BE2C (cell line): ENCODE measurements at places on chromosomes 7 and 10.

GRCh38 chr7:2109936-2110609 lies 122.7 kb downstream of the MAD1L1 start:
- DNase-seq = peak; percentile 40

DNA sequence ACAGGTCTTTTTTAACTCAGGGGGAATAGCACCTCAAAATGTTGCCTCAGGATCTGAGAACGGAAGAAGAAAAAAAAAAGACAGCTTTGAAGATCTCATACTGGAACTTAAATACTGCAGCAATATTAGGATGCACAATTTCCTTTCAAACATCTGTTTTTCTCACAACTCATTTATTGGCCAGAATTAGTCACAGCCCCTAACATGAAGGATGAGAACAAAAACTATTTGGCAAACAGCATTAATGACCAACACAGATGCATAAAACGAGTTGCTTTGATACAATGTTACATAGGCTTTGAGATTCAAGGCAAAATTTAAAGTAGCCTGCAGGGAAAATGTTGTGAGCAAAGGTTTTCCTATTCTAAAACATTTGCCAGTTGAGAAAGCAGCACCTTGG lies 36.5 kb downstream of the JMJD1C start:
- no peak for DNase-seq

DNA sequence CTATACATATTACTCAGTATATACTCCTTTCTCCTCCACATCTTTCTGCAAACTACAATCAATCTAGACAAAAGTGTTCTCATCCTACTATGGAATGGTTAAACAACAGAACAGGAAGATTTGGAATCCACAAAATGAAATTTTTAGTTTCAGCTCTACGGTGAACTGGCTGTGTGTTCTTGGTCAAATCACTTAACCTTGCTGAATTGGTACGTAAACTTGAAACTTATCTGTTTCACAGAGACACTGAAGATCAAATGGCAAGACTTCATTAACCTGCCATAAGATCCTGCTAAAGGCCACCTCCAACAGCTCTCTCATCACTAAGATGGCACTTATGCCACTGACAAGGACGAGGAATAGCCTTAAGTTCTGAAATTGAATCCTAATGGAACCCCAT lies 1.5 kb downstream of the NUDCD3 start:
- DNase-seq = no peak

DNA sequence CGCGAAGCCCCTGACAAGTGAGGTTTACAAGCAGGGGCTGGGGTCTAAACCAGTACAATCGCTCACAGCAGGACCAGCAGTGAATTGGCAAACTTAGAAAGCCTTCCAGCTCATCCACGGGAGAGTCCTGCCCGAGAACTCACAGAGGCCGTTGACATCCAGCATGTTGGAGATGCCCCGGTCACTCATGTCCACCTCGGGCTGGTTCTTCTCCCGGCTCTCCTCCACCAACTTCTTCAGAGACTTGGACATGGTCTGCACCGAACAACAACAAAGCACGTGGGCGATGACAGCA lies 447 bp downstream of the RSU1 start:
- no peak for DNase-seq

- peak; percentile 80 for DNase-seq
These were observed 91.0 kb downstream of the ALOX5 start for GRCh38 chr10:45464958-45465567.

GRCh38 chr7:114890561-114890960 lies 31.3 kb upstream of the MDFIC start:
- DNase-seq = no peak

DNA sequence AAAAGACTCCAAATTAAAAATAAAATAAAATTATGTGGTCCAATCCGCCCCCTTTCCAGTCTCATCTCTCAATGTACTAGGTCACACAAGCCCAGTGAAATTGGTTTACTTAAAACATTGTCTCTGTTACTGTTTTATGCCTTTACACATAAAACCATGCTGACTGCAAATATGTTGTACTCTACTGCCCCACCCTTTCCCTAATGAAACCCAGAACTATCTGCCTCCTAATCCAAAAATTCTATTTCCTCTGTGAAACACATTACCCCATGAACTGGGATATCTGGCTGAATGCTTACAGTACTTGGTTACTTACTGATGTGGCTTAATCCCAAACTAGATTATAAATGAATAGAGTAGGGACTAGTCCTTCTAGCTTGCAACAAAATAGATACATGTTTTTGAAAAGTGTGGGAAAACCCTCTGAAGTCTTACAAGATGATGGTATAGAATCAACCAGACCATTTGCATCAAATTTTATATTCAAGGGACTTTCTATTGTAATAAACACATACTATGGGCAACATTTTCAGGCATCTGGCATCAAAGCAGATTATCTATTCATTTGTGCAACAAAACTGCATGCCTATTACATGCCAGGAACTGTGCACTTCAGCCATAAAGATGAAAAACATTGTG lies 10.0 kb upstream of the KMT2E start:
- DNase-seq = no peak

DNA sequence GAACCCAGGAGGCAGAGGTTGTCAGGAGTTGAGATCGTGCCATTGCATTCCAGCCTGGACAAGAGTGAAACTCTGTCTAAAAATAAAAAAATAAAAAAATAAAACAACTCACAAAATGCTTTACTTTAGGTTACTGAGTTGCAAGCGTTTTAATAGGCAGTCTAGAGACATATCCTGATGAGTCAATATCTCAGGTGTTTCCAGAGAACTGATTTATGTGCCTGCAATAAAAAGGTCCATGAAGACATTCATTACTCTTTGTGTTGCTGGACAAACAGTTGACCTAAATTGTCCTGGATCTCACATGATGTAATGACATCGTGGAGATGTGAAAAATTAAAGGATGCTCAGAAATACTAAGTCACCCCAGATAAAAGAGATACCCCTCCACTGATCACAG lies 31.5 kb downstream of the CDNF start:
- DNase-seq = no peak

- DNase-seq = no peak
These were observed 391.1 kb downstream of the RPS24 start for GRCh38 chr10:78424723-78425122.

GRCh38 chr7:11557627-11558026 lies 274.4 kb downstream of the THSD7A start:
- DNase-seq = peak; percentile 20

GRCh38 chr10:88949912-88950837 lies 2.4 kb downstream of the ACTA2 start:
- DNase-seq = no peak

- no peak for DNase-seq
These were observed 24.0 kb downstream of the HOXA1 start for GRCh38 chr7:27071622-27072390.

- no peak for DNase-seq
These were observed 122.6 kb upstream of the PTER start for GRCh38 chr10:16314259-16314658.

DNA sequence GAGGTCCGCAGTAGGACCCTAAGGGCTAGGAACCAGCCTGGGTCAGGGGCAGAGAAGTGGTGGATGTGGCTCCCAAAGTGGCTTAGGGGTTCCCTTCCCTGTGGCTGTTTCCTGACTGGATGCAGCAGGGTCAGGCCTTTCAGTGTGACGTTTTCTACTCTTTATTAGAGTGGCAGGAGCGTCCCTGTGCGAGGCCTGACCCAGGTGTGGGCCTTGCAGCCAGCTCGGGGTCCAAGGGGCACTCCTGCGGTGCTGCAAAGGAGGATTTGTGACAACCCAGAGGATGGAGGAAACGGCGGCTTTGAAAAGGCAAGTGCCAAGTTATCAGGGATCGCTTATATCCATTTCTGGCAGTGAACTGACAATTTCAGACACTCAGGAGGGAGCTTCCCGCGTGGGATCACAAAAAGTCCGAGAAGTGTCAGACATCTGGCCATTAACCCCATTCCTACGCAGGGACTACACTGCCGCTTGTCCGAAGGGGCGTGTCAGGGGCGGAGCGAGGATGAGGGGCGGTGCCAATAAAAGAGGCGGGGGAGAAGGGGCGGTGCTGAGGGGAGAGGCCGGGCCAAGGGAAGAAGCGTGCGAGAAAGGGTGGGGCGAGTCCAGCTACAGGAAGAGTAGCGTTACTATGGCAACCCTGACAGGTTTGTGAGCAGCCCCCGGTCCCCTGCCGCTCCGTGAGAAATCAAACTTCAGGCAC lies 98.8 kb upstream of the ZNF722 start:
- DNase-seq = peak; percentile 51

- DNase-seq = no peak
These were observed 9.2 kb downstream of the TNPO3 start for GRCh38 chr7:129045682-129046081.

DNA sequence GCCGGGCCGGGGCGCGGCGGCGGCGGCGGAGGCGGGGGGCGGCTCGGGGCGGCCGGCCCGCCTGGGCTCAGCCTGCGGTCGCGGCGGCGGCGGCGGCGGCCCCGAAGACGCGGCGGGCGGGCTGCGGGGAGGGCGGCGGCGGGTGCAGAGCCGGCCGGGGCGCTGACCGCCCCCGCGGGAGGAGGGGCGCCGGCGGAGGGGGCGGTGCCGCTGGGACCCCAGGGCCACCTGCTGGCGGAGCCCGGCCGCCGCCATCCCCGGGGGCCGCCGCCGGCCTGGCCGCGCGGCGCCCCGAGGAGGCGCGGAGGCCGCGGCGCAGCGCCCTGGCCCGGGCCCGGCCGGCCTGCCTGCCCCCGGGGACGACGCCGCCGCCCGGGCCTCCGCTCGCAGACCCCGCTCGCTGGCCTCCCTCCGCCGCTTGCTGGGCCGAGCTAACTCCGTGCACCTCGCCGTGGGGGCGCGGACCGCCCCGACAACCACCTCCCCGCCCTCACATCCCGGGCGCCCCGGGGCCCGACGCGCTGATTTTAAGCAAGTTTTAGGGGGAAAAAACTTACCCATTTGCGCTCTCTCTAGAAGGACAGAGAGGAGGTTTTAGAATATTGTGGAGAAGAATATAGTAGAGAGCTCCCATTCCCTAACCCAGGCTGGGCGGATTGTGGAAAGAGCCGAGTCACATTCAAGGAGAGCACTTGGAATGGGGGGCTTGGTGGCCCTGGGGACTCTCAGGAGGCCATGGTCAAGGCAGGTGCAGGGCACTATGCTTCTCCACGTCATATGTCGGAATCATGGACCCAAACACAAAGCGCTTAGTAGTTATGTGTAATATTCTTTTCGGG lies at the start of gene BEND7:
TSS of gene BEND7 (minus strand) at position 140 of the 839 bp plus-strand sequence. CDS start 481 bp downstream, outside the sequence.
- DNase-seq = no peak

DNA sequence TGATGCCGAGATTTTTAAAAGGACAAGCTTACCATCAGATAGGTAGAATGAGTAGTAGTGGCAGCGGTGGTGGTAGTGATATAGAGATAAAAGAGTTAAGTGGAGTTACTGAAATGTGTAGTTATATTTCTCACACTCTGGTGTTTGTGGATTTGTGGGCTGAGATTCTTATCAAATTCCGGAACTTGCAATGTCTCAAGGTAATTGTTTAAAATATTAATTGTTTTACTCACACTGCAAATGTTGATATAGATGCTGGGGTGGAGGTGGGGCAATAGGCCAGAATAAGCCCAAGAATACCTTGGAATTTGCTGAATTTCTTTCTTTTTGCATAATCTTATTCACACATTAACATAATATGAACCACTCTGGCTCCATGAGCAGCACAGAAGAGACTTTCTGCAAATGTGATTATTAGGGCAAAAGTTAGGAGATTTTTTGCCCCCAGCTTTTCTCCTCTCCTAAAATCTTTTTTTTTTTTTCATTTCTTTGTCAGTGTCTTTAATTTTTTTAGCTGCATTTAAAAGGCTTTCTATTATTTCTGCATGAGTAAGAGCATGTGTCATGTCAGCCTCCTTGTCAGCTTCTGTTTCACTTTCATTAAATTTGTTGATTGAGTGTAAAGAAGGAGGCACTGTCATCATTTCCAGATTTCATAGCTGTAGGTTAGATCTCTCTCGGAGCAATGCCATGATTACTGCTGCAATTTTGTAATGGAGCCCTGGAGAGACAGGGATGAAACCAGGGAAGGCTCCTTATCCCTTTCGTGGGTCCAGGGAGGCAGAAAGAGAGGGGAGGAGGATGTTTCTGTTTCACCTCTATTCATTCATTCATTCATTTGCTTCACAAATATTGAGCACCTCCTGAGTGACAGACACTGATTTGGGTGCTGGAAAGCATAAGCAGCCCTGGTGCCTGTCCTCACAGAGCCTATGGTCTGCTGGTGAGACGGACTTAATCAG lies 13.1 kb upstream of the SGMS1 start:
- no peak for DNase-seq

GRCh38 chr10:131638049-131638879 lies 262.5 kb upstream of the PPP2R2D start:
- no peak for DNase-seq

DNA sequence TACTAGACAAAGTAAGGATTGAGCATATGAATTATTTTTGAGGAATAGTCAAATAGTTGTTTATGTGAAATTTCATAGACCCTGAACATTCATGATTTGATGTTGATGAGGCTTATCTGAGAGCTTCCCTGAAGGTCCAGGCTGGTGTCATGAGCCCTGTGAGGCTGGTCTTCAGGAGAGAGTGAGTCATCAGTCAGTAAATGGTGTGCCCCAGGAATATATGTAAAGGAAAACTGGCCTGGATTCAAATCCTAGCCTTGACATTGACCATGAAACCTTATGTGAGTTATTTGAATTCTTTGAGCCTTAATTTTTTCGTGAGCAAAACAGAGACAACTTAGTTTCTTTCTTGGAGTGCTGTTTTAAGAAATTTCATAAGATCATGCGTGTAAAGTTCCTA lies 6.2 kb downstream of the TMEM236 start:
- no peak for DNase-seq

DNA sequence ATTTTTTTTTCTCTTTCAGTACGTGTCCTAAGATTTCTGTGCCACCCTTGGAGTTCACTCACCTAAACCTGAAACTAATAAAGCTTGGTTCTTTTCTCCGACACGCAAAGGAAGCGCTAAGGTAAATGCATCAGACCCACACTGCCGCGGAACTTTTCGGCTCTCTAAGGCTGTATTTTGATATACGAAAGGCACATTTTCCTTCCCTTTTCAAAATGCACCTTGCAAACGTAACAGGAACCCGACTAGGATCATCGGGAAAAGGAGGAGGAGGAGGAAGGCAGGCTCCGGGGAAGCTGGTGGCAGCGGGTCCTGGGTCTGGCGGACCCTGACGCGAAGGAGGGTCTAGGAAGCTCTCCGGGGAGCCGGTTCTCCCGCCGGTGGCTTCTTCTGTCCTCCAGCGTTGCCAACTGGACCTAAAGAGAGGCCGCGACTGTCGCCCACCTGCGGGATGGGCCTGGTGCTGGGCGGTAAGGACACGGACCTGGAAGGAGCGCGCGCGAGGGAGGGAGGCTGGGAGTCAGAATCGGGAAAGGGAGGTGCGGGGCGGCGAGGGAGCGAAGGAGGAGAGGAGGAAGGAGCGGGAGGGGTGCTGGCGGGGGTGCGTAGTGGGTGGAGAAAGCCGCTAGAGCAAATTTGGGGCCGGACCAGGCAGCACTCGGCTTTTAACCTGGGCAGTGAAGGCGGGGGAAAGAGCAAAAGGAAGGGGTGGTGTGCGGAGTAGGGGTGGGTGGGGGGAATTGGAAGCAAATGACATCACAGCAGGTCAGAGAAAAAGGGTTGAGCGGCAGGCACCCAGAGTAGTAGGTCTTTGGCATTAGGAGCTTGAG lies at the start of gene CFTR:
TSS of gene CFTR (plus strand) at position 801 of the 830 bp plus-strand sequence. CDS start 70 bp downstream, outside the sequence.
- DNase-seq = no peak

DNA sequence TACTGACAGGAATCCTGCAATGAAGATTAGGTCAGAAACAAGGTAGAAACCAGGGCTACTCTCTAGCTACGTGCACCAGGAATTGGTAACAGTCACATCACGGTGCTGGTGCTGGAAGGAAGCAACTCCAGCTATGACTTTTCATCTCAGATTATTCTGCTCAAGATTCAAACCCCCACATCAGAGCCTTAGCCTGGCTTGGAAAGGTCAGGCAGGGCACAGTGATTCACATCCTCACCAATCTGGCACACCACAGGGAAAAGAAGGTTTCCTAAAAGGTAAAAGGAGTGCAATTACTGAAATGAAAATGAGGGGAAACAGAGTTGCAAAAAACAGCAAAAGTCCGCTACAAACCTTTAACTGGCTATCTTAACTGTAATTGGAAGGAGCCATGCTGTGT lies 240.2 kb upstream of the NPSR1 start:
- DNase-seq = no peak
